ENCODE measurements at places on chromosomes 12 and 14. TPM values are rescaled to one million over a fixed set of nuclear protein-coding genes. Genes with fewer than 3 reads are reported as not detected.
A peak's percentile ranks its signal among the peaks of the same experiment; 100 is the strongest.

Gene FERMT2
- total RNA-seq = 86.0 TPM

Gene MEG3
- 16.6 TPM for total RNA-seq

Gene EPS8
- total RNA-seq = 72.8 TPM

Gene CLEC1A
- total RNA-seq = 9.7 TPM

Gene SOCS2
- 20.0 TPM for total RNA-seq

Gene RPGRIP1
- 1.1 TPM for total RNA-seq

Gene RASSF9
- total RNA-seq = 11.0 TPM

Gene TEX52
- total RNA-seq = not detected

Gene LRRC43
- total RNA-seq = 4.2 TPM

Gene ZNF605
- 13.3 TPM for total RNA-seq

GRCh38 chr12:15651371-15651770, 137.8 kb downstream of the EPS8 start:
- DNase-seq = no peak
- H3K27ac ChIP-seq = no peak overlapping the region
- H3K4me1 ChIP-seq = no peaks in the 10 kb centered on the region
- H3K36me3 ChIP-seq = peaks cover 23% of the 10 kb centered on the region
- H3K27me3 ChIP-seq = no peaks in the 10 kb centered on the region

- no peaks in the 10 kb centered on the region for H3K36me3 ChIP-seq
- no peaks in the 10 kb centered on the region for H3K27me3 ChIP-seq
- H3K4me1 ChIP-seq = no peaks in the 10 kb centered on the region
- no peak for DNase-seq
Observed at GRCh38 chr12:81956468-81956860, 197.3 kb upstream of the PPFIA2 start.

DNA sequence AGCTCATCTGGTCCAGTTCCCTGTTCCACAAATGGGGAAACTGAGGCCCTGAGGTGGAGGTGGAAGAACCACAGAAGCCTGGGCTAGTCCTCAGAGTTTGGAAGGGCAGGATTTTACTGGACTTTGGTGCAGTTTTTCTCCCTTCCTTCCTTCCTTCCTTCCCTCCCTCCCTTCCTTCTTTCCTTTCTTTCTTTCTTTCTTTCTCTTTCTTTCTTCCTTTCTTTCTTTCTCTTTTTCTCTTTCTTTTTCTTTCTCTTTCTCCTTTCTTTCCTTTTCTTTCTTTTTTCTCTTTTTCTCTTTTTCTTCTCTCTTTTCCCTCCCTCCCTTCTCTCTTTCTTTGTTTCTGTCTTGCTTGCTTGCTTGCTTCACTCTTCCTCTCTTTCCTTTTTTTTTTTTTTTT, 95.7 kb upstream of the TBX3 start:
- DNase-seq = no peak
- no peak overlapping the region for H3K4me3 ChIP-seq
- no peaks in the 10 kb centered on the region for H3K27me3 ChIP-seq
- no peaks in the 10 kb centered on the region for H3K4me1 ChIP-seq

GRCh38 chr14:22533057-22533704, 55.8 kb downstream of the DAD1 start:
- no peak for DNase-seq
- H3K4me1 ChIP-seq = peaks cover 28% of the 10 kb centered on the region
- H3K4me3 ChIP-seq = no peak overlapping the region
- H3K27ac ChIP-seq = no peak overlapping the region
- H3K27me3 ChIP-seq = no peaks in the 10 kb centered on the region

DNA sequence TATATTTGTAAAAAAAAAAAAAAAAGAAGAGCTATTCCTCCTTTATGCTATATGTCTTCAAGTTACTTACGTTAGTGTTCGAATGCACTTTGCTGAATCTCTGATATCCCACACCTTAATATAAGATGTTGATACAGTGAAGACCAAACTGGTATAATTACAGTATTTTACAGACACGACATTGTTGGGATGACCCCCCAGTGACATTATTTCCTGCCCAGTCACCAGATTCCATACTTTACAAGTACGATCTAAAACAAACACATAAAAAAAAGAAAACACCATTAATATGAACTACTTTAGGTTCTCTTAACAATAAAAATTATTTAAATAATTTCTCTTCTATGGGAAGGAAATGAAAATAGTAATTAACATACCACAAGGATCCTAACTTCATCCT, 133.4 kb downstream of the KIF21A start:
- no peak overlapping the region for H3K4me3 ChIP-seq
- DNase-seq = no peak
- no peak overlapping the region for H3K27ac ChIP-seq
- H3K27me3 ChIP-seq = no peaks in the 10 kb centered on the region
- H3K36me3 ChIP-seq = no peaks in the 10 kb centered on the region
- no peaks in the 10 kb centered on the region for H3K4me1 ChIP-seq

DNA sequence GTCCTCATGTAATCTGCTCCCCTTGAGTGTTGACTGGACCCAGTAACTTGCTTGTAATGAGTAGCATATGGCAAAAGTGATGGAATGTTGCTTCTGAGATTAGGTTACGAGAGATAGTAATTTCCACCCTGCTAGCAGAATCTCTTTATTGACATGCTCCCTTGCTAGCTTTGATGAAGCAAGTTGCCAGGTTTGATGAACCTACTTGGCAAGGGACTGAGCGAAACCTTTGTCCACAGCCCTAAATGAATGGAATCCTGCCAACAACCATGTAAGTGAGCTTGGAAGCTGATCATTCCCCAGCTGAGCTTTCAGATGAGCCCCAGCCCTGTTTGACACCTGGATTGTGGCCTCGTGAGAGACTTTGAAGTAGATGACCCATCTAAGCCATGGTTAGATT, 120.8 kb upstream of the PLXNC1 start:
- no peaks in the 10 kb centered on the region for H3K4me1 ChIP-seq
- DNase-seq = no peak
- H3K4me3 ChIP-seq = no peak overlapping the region
- H3K36me3 ChIP-seq = no peaks in the 10 kb centered on the region
- no peaks in the 10 kb centered on the region for H3K27me3 ChIP-seq

DNA sequence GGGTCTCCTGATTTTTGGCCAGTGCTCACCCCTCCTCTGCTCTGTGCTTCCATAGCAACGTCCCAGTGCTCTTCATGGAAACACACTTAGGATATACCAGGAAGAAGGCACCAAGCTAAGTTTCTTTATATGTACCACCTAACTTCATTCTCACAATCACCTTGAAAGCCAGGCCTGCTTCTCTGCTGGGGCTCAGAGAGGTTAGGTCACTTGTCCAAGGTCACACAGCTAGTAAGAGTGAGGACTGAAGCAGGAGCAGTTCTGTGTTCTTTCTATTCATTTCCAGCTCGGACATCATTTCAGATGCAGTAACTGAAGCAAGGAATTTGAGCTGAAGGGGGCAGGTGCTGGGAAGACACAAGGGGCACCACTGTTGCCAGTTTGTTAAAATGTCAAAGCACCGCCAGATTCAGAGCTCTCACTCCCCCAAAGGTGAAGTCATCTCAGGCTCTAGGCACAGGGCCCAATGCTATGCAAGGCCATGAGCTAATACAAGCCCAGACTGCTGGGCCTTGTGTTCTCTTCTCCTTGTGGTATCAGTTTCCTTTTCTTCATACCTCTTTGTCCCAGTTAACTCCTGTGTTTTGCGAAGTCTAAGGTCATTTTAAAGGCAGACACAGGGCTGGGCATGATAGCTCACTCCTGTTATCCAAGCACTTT, 19.7 kb upstream of the YY1 start:
- H3K4me1 ChIP-seq = peaks cover 37% of the 10 kb centered on the region
- H3K4me3 ChIP-seq = no peak overlapping the region
- no peaks in the 10 kb centered on the region for H3K27me3 ChIP-seq
- H3K27ac ChIP-seq = no peak overlapping the region
- no peaks in the 10 kb centered on the region for H3K36me3 ChIP-seq

DNA sequence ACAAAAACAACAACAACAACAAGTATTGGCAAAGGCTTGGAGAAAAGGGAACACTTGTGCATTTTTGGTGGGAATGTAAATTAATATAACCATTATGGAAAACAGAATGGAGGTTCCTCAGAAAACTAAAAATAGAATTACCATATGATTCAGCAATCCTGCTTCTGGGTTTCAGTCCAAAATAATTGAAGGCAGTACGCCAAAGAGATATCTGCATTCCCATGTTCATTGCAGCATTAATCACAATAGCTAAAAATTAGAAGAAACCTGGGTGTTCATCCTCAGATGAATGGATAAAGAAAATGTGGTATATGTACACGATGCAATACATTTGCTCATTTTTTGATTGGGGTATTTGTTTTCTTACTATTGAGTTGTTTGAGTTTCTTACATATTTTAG, 813.0 kb downstream of the NRXN3 start:
- no peak for DNase-seq
- no peak overlapping the region for H3K27ac ChIP-seq
- H3K4me1 ChIP-seq = no peaks in the 10 kb centered on the region
- H3K27me3 ChIP-seq = no peaks in the 10 kb centered on the region
- no peak overlapping the region for H3K4me3 ChIP-seq

DNA sequence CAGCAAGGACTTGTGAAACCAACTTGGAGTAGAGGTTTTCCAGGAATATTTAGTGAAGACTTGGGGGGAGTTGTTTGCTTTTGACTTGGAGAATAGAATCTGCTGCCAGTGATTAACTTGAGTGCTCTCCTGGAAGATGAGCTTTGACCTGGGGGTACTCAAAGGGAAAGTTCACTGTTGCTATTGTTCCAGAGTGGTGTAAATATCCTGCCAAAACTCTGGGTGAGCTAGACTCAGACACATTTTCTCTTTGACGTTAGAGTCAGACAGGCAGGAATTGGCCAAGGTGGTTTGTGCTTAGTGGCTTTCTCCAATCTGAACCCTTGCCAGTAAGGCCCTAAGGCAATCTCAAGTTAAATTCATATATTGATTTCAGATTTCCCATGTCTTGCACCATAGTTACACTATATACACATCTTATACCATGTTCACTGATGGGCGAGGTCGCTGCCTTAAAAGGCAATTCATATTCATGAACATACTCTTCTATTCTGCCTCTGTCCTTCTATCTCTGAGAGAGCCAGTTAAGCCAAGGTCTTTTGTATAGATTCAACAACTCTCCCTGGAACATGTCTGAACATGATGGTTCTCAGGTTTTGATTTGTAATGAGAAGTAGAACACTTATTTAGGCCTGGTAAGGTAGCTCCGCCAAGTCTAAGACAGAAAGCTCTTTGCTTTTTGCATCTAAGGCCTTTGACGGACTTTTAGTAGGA, 204.6 kb upstream of the SLC38A2 start:
- H3K27me3 ChIP-seq = no peaks in the 10 kb centered on the region
- H3K4me1 ChIP-seq = no peaks in the 10 kb centered on the region
- no peak overlapping the region for H3K4me3 ChIP-seq
- no peak for DNase-seq

- H3K4me3 ChIP-seq = no peak overlapping the region
- H3K36me3 ChIP-seq = no peaks in the 10 kb centered on the region
- no peak overlapping the region for H3K27ac ChIP-seq
- no peaks in the 10 kb centered on the region for H3K27me3 ChIP-seq
- H3K4me1 ChIP-seq = no peaks in the 10 kb centered on the region
Observed at GRCh38 chr12:42343721-42344120, 17.8 kb downstream of the PPHLN1 start.

DNA sequence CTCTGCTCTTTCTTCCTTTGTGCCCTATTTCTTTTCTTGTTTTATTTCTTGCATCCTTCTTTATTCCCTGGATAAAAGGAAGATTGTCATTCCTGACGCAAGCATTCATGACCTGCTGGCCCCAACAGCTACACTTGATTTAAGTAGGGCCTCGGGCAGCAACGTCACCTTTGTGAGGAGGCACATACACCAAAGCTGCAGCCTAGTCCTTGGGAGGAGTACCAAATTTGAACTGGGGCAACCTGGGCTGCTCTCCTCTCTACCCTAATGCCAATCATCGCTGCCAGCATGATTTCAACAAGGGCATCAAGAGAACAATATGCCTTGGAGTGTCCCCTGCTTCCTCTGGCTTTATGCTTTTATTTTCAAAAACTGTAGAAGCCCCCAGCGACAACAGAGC, 76.4 kb downstream of the C12orf50 start:
- H3K27ac ChIP-seq = no peak overlapping the region
- no peak overlapping the region for H3K4me3 ChIP-seq
- no peaks in the 10 kb centered on the region for H3K27me3 ChIP-seq
- no peak for DNase-seq
- H3K36me3 ChIP-seq = no peaks in the 10 kb centered on the region

- no peak for DNase-seq
- no peaks in the 10 kb centered on the region for H3K27me3 ChIP-seq
- H3K4me3 ChIP-seq = no peak overlapping the region
- H3K27ac ChIP-seq = no peak overlapping the region
Observed at GRCh38 chr12:104680070-104680469, 223.3 kb downstream of the CHST11 start.

- no peaks in the 10 kb centered on the region for H3K4me1 ChIP-seq
- H3K4me3 ChIP-seq = no peak overlapping the region
- no peak overlapping the region for H3K27ac ChIP-seq
- no peaks in the 10 kb centered on the region for H3K27me3 ChIP-seq
- no peak for DNase-seq
- H3K36me3 ChIP-seq = no peaks in the 10 kb centered on the region
Observed at GRCh38 chr12:54975272-54975671, 9.3 kb downstream of the TESPA1 start.

DNA sequence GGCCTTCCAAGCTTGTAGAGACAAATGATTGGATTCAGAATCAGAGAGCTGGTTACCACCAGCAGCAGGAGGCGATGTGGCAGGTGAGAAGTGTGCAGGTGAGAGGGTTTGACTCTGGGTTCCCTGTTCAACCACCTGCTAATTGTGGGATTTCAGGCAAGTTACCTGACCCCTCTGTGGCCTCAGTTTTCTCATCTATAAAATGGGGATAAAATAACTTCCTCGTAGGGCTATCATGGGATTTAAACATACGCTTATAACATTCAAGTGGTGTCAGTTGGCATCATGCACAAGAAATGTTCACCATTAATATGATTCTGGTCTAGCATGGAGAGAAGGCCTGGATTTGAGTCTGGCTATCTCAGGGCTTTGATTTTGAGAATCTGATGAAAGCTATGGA, 143.8 kb upstream of the MYL2 start:
- no peak for DNase-seq
- H3K27me3 ChIP-seq = peaks cover 9% of the 10 kb centered on the region
- H3K4me1 ChIP-seq = no peaks in the 10 kb centered on the region
- H3K27ac ChIP-seq = no peak overlapping the region
- H3K36me3 ChIP-seq = no peaks in the 10 kb centered on the region

GRCh38 chr12:75982169-75982564, 49.4 kb downstream of the PHLDA1 start:
- H3K4me3 ChIP-seq = no peak overlapping the region
- peaks cover 71% of the 10 kb centered on the region for H3K4me1 ChIP-seq
- H3K36me3 ChIP-seq = no peaks in the 10 kb centered on the region

GRCh38 chr14:91059576-91060350, 678 bp downstream of the RPS6KA5 start:
- peak overlapping the region; percentile 68 for H3K4me3 ChIP-seq
- H3K27ac ChIP-seq = peak overlapping the region; percentile 96
- no peaks in the 10 kb centered on the region for H3K36me3 ChIP-seq

- peaks cover 7% of the 10 kb centered on the region for H3K27me3 ChIP-seq
- no peak overlapping the region for H3K4me3 ChIP-seq
- H3K27ac ChIP-seq = no peak overlapping the region
- H3K4me1 ChIP-seq = no peaks in the 10 kb centered on the region
Observed at GRCh38 chr14:97380539-97380941, 583.4 kb downstream of the VRK1 start.

DNA sequence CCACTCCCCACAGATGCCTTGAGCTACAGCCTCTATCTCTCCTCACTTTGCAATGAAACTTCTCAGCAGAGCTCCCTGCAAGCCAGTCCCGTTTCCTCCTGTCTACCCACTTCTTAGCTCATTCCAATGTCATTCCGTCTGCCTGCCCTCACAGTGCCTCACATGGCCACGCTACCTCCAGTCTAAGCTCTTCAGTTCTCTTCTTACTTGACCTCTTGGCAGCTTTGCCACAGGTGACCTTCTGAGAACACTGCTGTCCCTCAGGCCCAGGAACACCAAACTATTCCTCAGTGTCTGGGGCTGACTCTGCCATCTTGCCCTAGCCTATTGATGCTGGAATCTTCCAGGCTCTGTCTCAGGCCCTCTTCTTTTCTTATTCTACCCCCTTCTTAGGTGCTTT, 110.1 kb downstream of the EGLN3 start:
- H3K36me3 ChIP-seq = no peaks in the 10 kb centered on the region
- H3K4me3 ChIP-seq = no peak overlapping the region
- no peaks in the 10 kb centered on the region for H3K4me1 ChIP-seq

All from lower lobe of right lung (tissue), 2 donors.